Activated CD8-positive, alpha-beta memory T cell treated with anti-CD3 and anti-CD28 coated beads for 24 hours (primary cell): ENCODE measurements at places on chromosomes 1 and 21.

GRCh38 chr1:183003203-183003602 lies 20.0 kb upstream of the LAMC1 start:
- DNase-seq: no peak

- DNase-seq: no peak
These were observed 119.8 kb downstream of the RNF220 start for GRCh38 chr1:44524655-44525500.

DNA sequence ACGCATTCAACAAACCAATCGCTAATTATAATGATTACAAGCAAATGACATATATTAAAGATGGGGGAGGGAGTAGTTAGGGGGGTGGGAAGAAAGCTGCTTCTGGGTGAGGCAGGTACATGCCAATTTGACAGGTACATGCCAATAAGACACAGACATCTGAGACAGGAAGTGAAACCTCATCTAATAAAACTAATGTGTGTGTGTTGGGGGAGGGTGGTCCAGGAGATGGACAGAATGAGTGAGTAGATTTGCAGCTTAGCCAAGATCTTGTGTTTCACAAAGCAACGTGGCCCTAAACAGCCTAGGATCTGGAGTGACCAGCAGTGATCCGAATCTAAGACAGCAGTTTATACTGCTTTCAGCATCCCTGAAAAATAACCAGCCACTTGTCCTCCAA lies 10.8 kb downstream of the CFAP45 start:
- no peak for DNase-seq

DNA sequence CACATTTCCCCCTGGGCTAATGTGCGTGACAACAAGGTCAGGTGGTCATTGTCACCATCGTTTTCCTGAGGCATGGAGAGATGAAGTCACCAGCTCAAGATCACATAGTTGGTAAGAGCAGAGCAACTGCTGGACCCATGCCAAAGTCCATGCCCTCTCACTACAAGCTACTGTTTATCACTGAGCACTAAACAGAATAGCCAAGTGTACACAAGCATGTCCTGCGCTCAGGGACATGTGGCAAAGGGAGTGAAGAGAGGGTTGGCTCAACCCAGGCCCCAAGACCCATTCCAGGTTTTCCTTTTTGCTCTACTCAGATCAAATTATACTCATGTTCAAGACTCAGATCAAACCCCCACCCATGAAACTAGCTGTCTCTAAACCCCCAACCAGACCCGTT lies 20.8 kb downstream of the LRRC52 start:
- no peak for DNase-seq

DNA sequence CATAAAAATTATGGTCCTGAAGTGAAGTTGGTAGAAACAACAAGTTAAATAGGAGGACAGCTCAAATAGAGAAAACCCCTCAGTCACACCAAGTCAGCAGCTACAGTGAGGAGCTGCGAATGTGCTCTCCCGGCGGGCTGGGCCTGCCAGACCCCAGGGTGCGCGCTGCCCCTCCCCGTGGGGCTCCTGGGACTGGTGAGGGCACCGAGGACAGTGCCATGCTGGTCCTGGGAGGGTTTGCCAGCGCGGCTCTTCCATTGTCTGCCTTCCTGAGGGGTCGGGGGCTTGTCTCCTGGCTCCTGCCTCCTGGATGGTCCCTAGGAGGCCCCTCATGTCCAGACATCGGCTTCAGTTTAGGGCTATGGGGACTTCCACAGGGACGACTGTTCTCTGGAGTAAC lies 121.8 kb downstream of the PCBP3 start:
- no peak for DNase-seq

- DNase-seq: no peak
These were observed 415.4 kb downstream of the TTLL7 start for GRCh38 chr1:83583351-83584014.

- no peak for DNase-seq
These were observed 20.6 kb upstream of the TBX15 start for GRCh38 chr1:119008483-119009311.

- DNase-seq: no peak
These were observed 183.6 kb upstream of the RUNX1 start for GRCh38 chr21:35232545-35233176.

DNA sequence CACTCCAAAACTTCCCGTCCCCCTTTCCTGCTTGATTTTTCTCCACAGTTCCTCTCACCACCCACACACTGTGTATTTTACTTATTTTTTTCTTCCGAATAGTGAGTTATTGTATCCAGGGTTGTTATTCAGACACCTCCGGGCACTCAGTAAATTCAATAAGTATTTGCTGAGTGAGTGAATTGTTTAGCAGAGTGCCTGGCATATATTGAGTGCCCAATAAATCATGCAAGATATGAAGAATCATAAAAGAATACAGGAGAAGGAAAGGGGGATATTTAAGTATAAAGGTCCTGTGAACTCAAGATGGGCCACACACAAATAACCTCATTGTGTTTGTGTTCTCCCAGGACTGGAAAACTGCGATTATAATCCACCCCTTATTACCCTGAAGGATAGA lies 139.9 kb downstream of the GALNT2 start:
- DNase-seq: no peak

DNA sequence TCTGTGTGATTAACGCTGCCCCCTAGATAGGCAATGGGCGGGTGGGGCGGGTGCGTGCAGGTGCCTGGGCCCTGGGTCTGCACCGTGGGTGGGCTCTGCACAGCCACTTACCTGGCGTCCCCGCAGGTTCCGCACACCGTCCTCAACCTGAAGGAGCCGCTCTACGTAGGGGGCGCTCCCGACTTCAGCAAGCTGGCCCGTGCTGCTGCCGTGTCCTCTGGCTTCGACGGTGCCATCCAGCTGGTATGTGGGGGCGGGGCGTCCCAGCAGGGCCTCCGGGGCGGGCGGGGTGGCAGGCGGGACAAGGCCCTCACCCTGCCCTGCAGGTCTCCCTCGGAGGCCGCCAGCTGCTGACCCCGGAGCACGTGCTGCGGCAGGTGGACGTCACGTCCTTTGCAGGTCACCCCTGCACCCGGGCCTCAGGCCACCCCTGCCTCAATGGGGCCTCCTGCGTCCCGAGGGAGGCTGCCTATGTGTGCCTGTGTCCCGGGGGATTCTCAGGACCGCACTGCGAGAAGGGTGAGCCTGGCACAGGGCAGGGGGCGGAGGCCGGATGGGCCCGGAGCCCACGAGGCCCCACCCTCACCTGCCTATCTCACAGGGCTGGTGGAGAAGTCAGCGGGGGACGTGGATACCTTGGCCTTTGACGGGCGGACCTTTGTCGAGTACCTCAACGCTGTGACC lies 22.8 kb downstream of the RNF223 start:
- DNase-seq: no peak

GRCh38 chr1:236951672-236952071 lies 52.6 kb downstream of the MT1HL1 start:
- no peak for DNase-seq

DNA sequence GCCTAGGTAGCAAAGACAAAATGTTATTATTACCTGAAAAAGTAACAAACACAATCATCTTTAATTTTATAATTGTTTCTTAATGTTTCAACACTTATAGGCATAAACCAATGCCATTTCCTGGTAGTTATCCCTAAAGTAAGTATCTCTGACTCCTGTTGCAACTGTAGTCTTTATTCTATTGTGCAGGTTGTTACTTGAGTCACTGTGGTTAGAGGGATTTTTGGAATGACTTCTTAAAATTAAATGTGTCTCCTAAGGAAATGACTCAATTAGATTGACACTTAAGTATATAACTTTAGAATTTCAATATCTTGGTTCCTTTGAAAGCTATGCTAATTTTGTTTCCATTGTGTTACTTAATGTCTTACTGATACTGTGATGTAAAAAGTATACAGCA lies 143.9 kb downstream of the PHTF1 start:
- no peak for DNase-seq

DNA sequence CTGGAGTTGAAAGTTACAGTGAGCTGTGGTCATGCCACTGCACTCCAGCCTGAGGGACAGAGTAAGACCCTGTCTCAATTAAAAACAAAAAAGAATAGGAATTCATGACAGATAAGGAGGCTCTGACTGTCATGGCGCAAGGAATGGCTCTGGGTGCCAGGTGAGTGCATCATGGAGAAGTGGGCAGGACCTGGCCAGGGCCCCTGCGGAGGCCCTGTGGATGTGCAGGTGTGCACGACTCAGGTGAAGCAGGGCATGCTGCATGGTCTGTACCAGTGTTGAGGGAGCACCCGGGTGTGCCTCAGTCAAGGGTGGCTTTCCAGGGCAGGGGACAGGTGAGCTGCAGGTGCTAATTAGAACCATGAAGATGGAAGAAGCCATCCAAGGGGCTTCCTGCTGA lies 14.0 kb downstream of the SLC1A7 start:
- no peak for DNase-seq

GRCh38 chr1:201137024-201137392 lies 10.0 kb upstream of the ASCL5 start:
- DNase-seq: no peak

DNA sequence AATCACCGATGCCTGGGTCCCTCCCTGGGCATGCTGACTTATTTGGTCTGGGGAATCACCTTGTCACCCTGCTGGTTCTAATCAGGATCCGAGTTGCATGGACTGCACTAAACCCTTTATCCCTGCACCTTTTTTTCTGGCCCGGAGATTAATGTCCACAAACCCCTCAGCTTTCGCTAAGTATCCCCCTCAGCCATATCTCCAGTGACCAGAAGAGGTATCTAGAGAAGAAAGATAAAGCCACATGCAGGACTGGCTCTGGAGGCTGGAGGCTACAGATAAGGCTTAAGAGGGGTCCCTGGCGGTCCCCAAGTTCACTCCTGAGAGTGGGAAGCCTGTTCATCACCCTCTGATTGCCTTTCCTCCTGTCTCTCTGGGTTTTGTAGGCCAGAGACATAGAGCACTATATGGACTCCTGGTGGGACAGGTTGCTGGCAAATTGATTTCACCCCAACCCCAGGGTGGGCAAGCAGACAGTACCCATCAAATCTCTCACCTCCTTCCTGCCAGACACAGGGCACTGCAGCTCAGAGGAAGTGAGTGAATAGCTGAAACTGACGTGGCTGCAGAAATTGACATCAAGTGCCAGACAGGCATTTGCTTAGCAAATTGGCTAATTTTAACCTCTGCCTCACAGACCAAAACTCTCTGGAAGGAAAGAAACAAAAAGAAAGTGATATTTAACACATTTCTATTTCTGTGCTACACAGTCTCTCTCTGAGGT lies 38.8 kb downstream of the HMGB4 start:
- no peak for DNase-seq

- DNase-seq: no peak
These were observed 68.8 kb upstream of the SSX2IP start for GRCh38 chr1:84758968-84759491.

DNA sequence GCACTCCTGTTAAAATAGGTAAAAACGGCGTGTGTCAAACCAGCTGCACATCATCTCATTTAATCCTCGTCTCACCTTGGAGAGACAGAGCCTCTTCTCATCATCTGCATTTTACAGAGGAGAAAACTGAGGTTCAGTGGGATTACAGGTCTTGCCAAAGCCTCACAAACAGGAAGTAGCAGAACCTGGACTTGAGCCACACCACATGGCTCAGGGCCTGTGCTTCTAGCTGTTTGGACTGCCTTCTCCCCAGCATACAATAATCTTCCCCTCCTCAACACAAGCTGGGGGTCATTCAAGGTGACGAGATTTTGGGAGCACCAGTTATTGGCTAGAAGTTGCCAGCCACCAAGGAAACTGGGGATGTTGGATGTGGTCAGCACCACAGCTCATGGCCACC lies 167.9 kb upstream of the ZC3H12A start:
- DNase-seq: no peak

DNA sequence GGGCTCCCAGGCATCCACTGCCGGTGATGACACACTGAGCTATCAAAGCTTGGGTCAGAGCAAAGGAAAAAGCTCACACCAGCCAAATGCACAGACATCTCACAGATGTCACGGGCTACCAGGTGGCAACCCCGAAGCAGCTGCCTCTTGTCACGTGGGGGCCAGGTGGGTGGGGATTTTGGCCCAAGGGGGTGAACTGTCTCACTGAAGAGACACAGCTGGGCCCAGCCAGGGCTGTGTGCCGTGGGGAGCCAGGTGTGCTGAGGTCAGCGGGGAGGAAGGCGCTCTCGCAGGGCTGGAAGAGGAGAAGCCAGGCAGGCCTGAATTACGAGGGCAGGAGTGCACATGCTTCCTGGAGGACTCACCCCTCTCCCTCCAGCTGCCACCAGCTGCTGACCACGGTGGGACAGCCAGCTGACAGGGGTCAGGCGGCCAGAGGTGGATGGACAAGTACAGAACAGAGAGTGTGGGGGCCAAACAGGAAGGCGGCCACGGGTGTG lies 32.4 kb downstream of the KCNN3 start:
- DNase-seq: no peak

DNA sequence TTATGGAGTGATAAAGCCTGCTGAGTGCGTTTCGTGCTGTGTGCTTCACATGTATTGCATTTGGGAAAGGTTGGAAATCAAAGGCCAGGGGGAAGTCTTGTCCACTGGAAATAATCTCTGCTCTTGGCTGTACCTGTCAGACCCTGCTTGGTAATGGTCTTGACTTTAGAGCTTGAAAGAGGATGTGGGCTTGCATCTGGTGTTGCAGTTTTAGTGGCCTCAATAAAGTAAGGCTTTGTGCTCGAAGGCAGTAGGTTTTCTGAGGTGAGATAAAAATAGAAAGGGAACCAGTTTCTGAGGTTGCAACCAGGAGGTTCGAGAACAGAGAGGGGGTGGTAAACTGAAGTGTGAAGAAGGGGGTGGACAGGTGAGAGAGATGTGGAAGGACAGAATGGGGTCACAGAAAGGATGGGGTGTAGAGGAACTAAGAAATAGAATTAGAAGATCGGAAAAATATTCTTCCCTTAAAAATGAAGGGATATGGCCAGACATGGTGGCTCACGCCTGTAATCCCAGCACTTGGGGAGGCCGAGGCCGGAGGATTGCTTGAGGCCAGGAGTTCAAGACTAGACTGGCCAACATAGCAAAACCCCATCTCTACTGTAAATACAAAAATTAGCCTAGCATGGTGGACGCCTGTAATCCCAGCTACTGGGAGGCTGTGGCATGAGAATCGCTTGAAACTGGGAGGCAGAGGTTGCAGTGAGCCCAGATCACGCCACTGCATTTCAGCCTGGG lies 1.5 kb downstream of the S100PBP start:
- DNase-seq: peak; percentile 68

DNA sequence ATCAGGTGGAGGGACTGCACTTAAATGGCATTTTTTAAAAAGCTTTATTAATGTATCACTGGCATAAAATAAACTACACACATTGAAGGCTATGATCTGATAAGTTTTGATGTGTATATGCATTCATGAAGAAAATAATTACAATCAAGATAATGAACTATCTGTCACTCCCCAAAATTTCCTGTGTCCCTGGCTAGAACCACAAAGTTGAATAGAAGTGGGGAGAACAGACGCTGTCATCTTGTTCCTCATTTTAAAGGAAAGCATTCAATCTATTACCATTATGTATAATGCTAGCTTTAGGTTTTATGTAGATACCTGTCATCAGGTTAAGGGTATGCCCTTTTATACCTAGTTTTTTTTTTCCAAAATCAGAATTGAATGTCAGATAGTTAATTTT lies 38.1 kb upstream of the C1orf87 start:
- DNase-seq: no peak

GRCh38 chr1:55117941-55118340 lies 78.6 kb downstream of the PCSK9 start:
- no peak for DNase-seq

GRCh38 chr1:86487811-86488141 lies 19.0 kb downstream of the CLCA1 start:
- DNase-seq: no peak
